NCI-H1436 treated with DMSO at 0.1 percent for 48 hours (cell line): ENCODE measurements at places on chromosomes 7 and 10.

DNA sequence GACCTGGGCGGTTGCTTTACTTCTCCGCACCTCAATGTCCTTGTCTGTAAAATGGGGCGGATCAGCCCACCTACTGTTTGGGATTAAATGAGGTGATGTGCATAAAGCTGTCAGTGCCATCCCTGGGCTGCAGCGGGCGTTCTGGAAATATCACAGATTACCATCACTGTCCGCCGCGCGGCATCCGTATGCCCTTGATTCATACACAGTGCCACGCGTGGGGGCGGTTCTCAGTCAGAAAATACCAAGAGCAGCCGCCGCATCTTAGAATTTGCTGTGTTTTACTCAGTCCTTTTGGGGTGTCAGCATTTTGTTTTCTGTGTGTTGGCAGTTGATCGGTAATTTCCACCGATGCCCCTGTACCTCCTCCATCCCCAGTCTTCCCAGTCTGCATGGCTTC is 338.8 kb downstream of the DPP6 start:
- DNase-seq = no peak

DNA sequence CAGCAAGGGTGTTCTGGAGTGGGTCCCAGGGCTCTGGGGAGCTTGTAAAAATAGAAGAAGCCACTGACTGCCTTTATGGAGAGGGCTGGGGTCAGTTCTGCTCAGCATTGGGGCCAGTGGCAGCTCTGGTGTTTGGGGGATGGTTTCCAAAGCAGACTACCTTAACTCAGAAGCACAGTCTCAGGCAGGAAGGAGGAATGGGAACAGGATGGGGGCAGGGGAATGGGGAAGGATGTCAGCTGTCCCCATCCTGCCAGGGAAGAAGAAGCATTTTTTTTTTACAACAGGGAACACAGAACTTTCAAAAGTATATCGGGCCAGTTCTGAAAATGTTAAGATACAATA is 28.8 kb downstream of the TSPAN15 start:
- no peak for DNase-seq

- DNase-seq = no peak
Observed at GRCh38 chr10:118447478-118448270, 105.5 kb upstream of the FAM204A start.

DNA sequence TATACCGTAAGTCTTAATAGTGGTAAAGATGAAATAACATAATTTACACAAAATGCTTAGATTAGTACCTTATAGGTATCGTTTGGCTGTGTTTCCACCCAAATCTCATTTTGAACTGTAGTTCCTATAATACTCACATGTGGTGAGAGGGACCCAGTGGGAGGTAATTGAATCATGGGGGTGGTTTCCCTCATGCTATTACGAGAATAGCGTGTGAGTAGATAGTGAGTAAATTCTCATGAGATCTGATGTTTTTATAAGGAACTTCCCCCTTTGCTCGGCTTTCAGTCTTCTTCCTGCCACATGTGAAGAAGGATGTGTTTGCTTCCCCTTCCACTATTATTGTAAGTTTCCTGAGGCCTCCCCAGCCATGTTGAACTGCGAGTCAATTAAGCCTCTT is 426.3 kb upstream of the POT1 start:
- no peak for DNase-seq

DNA sequence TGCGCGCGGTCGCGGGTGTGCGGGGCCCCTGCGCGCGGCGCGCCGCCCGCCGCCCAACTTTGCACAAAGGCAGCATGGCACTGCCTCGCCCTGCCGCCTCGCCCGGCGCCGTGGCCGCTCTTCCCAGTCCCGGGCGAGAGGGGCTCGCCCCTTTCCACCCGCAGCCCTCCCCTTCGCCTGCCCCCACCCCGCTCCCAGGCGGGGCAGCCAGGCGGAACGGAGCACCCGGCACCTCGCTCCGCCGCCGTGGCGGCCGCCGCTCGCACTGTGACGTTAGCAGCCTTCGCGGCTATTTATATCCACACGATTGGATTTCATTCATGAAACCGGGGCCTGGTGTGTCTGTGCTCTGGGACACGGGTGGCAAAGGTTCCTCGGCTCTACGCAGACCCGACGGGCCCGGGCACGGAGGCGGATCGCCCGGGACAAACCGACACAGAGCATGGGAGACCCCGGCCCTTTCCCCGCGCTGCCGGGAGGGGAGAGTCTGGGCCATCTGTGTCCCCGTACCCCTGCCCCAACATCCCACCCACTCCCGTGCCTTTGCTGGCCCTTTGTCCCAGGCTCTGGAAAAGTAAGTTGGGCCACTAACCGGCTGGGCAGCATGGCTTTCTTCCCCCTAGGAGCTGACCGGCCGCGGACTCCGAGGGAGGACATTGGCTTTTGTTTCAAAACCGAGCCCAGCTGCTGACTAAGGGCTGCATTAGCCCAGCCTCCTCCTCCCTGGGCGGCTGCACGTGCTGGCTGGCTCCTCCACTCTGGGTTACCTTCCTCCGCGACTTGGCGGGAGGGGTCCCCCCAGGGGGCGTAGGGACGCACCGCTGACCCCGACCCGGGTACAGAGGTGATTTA is at the start of gene RHOBTB1:
TSS of gene RHOBTB1 (minus strand) at position 128 of the 852 bp plus-strand sequence. CDS start 32,643 bp downstream, outside the sequence.
- DNase-seq = no peak

DNA sequence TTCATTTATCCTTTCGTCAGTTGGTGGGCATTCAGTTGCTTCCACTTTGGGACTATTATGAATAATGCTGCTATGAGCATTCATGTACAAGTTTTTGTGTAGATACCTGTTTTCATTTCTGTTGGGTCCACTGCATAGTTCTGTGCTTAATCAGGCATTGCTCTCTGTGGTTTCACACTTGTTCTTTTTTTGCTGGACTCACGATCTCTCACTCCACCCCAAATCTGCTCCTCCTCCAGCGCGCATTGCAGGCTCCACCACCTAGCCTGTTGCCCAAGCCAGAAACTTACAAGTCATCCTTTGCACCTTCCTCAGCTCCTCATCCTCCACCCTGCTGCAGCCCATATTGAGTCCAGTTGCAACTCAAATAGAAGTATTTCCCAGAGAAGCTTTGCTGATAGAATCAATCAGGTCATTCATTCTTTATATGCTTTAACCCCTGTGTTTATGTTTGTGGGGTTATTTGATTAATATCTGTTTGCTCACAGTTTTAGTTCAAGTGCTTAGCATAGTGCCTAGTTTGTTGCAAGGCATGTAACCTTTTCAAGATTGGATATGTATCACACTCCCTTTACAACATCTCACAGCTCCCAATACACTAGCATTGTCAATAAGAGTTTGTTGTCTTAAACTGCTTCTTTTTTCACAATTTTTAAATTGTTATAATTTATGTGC is 16.6 kb upstream of the AFAP1L2 start:
- no peak for DNase-seq
